Stimulated activated CD8-positive, alpha-beta memory T cell treated with anti-CD3 and anti-CD28 coated beads, Interleukin-7, amount 100 ng/mL, for 4 hours (primary cell): ENCODE measurements at places on chromosomes 6 and 20.

DNA sequence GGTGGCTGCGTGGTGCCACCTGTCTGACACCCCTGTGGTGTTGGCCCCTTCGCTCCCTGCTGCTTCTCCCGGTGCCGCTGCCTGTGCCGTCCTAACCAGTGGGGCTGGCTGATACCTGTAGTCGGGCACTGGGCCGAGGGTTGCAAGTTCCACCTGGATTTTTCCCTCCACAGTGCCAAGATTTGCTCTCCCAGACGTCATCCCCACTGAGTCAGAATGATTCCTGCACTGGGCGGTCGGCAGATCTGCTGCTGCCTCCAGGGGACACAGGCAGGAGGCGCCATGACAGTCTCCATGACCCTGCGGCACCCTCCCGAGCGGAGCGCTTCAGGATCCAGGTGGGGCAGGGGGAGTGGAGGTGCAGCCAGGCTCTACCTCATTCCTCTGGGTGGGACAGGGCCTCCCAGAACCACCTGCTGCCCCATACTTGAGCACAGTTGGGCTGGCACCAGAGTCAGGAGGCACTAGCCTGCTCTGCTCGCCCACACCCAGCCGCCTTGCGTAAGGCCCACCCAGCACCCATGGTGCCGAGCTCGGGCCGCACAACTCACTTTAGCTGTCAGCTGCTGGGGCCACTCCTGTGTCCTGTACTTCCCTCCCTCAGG lies 60.2 kb downstream of the TCP11 start:
- no peak for DNase-seq

- no peak for DNase-seq
Observed at GRCh38 chr6:67666177-67666964, 968.7 kb upstream of the ADGRB3 start.

DNA sequence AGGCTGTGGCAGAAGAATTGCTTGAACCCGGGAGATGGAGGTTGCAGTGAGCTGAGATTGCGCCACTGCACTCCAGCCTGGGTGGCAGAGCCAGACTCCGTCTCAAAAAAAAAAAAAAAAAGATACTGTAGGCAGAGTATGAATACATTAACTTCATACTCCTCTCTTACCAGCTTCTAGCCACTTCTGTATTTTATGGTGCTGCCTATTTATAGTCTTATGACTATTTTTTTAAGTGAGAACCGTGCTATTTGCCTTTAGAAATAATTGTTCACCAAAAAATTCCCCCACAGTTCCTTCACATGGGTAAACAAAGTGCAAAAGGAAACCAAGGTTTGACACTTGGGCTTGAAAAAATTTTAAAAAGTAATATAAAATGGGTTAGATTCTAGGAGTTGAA lies 1.5 kb upstream of the SNRNP48 start:
- DNase-seq, result no peak

DNA sequence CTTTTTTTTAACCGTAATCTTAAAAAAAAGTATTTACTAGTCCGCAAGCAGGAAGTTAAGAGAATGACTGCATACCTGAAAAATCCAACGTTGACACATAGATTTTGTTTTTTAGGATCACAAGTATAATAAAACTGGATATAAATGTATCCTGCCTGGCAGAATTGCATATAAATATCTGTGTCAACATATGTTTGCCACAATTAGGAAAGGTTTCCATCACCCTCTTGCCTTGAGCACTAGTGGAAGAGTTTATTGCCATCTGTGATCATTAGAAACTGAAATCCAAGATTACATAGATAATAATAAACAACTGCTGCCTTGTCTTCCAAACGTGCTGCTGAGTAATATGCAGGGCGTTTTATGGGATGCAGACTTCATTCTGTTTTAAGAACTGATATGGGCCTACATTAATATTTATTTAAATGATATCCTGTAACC lies 27.9 kb downstream of the PLEKHG1 start:
- DNase-seq, result no peak

GRCh38 chr20:44746367-44747165 lies 901 bp downstream of the KCNK15 start:
- no peak for DNase-seq

DNA sequence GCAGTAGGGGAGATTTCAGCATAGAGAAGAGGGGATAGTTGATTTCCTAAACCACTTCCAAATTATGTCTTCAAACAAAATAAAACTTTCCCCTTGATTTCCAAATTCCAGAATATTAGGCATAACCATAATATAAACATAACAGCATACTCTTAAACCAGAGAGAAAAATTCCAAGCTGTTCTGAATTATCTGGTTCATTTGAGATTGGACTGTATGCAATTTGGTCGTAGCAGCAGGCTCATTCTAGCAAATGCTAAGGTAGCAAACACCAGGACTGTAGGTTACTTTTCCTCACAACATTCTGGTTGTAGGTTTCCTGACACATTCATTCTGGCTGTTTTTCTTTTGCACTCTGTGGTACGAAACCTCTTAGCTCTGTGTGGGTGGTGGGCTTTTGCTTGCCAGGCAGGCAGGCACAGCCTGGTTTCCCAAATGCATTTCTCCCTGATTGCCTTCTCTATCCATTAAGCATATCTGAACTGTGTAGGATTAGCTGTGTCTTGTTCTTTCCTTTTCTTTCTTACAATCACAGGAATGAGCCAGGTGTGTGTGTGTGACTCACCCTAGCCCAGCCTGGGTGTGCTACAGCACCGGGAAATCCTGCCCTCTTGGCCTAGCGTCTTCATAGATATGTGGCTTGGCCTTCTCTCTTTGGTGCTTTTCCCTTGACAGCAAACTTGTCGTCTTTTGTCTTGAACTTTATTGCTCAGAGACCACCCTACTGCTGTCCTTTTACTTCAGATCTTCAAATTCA lies 77.1 kb downstream of the JARID2 start:
- no peak for DNase-seq

DNA sequence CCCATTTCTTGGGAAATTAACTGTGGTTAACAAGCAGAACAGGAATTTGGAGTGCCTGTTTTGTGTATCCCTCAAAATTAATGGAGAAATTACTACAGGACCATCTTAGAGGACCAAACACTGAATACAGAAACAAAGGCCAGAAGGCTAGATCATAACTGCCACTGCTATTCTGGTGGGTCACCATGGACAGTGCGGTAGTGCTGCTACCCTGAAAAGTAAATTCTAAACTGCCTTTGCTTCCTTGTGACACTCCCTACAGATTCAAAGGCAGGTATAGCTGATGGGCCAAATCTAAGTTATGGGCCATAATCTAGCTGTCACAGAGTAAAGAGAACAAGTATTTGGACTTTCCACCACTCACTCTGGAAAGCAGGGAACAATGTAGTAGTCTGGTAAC lies 575.8 kb upstream of the ADGRB3 start:
- no peak for DNase-seq

DNA sequence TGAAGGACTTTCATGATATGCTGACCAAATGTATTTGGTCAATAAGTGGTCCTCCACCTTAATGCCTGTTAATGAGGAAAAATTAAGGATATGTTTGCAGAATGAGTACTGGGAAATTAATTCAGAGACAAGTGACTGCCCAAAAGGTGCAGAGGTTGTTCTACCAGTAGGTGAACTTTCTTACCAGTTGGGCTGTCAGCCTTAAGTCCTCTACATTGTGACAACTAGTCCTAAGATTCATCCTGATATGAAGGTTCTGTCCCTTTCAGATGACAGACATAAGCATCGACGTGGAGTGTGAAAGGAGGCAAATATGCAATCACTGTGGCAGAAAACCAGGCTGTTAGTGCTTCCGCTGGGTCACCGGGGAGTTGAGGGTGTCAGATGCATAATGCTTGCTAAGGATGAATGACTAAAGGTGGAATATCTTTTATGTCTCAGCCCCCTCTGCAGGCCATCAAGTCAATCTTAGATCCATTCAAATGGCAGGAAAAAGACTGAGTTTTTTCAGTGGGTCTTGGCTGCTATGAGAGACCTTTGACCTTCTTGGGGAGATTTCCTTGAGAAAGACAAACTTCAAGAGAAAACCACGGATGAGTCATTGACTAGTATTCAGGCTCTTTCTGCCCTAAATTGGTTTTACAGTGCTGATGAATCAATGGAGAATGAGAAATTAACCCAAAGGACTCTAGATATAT lies 226.0 kb downstream of the TPBG start:
- DNase-seq, result no peak

DNA sequence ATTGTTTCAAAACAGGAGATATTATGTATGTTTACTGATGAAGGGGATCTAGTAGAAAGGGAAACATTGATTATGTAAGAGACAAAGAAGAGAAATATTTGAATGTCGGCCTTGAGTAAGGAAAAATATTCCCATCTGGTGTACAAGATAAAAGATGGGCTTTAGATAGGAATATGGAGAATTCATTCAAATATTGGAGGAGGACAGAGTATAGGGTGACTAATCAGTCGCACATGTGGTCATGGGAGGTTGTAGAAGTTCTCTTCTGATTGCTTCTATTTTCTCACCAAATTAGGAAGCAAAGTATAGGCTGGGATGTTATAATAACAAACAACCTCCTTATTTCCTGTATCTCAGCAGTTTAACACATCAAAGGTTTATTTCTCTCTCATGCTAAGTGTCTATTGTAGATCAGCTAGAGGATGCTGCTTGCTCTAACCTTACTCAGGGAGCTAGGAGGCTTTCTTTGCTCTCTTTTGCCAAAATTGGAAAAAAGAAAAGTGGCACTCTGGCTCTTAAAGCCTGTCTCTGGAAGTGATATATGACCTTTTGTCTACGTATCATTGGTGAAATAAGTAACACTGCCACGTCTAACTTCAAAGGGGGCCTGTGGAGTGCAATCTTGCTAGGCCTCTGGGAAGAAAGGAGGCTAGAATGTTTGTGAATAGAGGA lies 1.2 kb upstream of the HDDC2 start:
- no peak for DNase-seq

DNA sequence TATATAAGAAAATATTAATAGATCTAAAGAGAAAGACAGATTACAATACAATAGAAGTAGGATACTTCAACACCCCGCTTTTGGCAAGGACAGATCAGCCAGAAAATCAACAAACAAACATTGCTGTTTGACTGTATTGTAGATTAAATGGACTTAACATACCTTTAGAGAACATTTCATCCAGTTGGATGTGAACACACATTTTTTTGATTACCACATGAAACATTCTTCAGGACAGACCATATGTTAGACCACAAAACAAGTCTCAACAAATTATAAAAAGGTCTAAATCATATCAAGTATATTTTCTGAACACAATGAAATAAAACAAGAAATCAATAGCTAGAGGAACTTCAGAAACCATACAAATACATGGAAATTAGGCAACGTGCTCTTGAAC lies 148.2 kb downstream of the TRMT11 start:
- DNase-seq, result no peak

DNA sequence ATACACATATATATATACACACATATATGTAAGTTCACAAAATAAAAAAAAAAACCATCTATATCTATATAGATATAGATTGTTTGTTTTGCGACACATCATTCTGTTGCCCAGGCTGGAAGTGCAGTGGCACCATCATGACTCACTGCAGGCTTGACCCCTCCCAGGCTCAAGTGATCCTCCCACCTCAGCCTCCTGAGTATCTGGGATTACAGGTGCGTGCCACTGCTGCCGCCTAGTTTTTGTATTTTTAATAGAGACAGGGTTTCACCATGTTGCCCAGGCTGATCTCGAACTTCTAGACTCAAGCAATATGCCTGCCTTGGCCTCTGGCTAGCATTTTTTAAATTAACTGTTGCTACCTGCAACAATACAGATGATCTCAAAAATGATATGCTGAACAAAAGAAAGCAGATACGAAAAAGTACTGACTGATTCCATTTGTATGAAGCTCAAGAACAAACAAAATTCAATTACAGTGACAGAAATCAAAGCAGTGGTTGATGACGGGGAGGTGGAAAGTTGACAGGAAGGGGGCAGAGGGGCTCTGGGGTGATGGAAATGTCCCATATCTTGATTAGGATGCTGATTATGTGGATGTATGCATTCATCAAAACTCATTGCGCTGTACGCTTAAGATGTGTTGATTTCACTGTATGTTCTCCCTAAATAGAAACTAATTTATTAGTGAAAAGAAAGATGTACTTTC lies 49.6 kb downstream of the ATXN1 start:
- DNase-seq, result peak; percentile 46

- no peak for DNase-seq
Observed at GRCh38 chr20:8764344-8764962, 304.4 kb upstream of the PLCB4 start.

DNA sequence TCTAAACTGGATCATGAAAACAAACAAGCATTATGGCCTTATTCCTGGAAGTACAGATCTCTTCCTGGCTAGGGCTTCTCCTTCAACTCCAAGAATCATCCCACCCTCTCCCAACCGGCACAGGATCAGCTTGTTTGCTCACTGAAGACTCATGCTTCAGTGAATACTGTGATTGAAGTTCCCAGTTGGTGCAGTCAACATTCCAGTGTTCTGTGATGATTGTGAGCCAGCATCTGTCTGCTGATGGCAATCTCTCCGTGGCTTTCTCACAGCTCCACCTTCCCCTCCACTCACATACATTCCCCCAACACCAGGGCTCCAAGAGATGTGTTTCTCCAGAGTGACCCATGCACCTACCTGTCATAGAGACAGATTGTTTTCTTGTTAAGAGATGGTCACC lies 421.3 kb upstream of the BTBD3 start:
- no peak for DNase-seq

DNA sequence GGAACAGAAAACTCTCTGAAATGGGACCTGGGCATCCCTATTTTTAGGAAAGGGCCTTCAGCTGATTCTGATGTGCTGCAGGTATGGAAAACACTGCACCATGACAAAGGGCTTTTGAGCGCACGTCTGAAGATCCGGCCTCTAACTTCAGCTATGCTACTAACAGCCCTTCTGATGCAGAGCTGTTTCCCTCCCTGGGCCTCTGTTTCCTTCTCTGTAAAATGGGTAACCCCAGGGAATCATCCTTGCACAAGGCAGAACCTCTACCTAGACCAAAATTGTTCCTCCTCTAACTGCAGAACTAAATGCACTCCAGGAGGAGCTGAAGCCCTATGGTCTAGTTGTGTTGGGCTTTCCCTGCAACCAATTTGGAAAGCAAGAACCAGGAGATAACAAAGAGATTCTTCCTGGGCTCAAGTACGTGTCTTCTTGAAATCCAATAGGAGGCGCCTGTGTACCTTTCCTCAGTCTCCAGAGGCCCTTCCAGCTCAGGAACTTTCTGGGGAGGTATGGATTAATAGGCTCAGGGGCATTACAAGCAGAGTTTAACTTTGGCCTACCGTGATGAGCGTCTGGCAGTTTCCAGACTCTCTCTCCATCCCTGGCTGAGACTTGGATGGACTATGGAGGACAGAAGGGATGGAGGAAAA lies 5.9 kb downstream of the GPX5 start:
- DNase-seq, result no peak

- no peak for DNase-seq
Observed at GRCh38 chr6:16252686-16253299, 14.4 kb downstream of the GMPR start.

- DNase-seq, result no peak
Observed at GRCh38 chr6:121590438-121590837, 155.0 kb downstream of the GJA1 start.

GRCh38 chr6:90494067-90494780 lies 92.6 kb downstream of the MAP3K7 start:
- no peak for DNase-seq

DNA sequence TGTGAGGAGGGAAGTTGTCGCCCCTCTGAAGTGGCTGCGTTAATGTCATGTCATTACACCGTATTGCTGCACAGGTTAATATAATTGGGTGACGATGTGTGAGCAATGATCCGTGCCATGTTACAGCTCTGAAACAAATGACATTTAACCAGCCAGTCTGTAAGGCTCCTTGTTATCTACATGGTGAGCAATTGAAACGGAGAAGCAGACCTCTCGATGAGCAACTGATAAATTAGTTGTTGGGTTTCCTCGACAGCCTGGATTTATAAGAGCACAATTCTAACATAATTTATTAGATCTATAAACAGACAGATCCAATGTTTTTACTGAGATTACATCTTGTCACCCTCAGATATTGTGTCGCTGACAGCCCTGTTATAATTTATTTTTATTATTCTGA lies 49.9 kb upstream of the MAFB start:
- no peak for DNase-seq
